Right atrium auricular region (tissue), 2 donors: ENCODE measurements at places on chromosomes 2 and 18. TPM values are rescaled to one million over a fixed set of nuclear protein-coding genes. Genes with fewer than 3 reads are reported as not detected.
A peak's percentile ranks its signal among the peaks of the same experiment; 100 is the strongest.

DNA sequence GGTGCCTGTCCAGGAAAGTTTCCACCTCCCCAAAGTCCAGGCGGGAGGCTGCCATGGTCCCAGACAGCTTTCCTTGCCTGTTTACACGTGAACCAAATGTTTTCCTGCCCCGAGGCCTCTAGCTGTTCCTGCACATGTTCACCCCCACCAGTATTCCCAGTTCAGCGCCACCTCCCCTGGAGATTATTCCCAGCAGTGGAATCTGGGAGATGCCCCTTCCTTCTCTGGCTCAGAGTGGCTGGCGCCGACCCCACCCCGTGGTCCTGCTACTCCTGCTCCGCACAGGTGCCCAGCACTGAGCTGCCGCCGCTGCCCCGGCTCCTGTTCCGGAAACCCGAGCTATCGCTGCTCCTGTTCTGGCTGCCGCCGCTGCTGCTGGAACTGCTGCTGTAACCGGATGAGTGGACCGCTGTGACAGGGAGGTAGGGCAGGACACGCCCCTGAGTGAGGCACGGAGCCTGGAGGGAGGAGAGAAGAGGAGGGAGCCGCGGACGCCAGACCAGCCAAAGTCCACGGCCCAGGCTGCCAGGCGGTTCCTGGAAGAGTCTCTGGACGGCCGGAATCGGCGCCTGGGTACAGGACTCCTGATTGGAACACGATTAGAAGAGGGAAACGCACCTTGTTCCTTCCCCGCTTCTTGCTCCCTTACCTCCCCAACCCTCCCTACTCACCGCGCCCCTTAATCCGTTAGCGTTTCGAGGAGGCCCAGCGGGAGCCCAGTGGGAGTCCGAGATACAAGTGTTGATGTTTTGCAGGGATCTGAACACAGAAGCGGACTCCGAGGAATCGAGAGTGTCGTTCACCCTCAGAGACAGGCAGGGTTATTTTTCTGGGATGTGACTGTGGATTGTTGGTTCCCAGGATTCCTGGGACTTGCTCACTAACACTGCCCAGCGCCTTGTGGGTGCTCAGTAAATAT, at the start of gene PDE11A:
Gene PDE11A, minus strand, starts transcription at position 395 of the 919 bp plus-strand sequence. Its CDS starts 340 bp downstream, at position 55.
- H3K27ac ChIP-seq: no peak within 1 kb of the TSS
- no peaks in the 10 kb centered on the region for H3K27me3 ChIP-seq
- no peaks in the 10 kb centered on the region for H3K36me3 ChIP-seq
- H3K4me1 ChIP-seq: peaks cover 13% of the 10 kb centered on the region
- peak within 1 kb of the TSS; percentile 48 for H3K4me3 ChIP-seq
- peak; percentile 72 for DNase-seq

- no peak overlapping the region for H3K27ac ChIP-seq
- H3K4me3 ChIP-seq: no peak overlapping the region
- no peaks in the 10 kb centered on the region for H3K36me3 ChIP-seq
- no peak for DNase-seq
These were observed 81.1 kb upstream of the CD302 start for GRCh38 chr2:159879051-159879604.

DNA sequence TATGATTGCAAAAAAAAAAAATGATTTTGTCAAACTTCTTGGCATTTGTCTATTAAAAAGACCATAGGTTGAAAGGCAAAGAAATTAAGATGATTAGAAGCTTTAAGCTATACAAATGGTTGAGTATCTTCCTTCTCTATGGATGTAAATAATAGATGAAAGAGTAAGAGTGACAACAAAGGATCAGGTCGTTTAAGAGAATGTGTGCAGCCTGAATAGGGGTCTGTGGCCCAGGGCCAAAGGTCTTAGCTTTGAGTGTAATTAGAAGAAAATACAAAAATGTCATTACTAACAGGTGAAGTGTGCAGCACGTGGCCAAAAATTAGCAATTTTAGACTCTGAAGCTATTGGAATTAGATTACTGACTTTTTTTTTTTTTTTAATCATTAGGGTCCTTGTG, 122.4 kb downstream of the GREB1L start:
- no peaks in the 10 kb centered on the region for H3K36me3 ChIP-seq
- H3K27me3 ChIP-seq: no peaks in the 10 kb centered on the region
- H3K27ac ChIP-seq: no peak overlapping the region
- H3K4me1 ChIP-seq: no peaks in the 10 kb centered on the region

DNA sequence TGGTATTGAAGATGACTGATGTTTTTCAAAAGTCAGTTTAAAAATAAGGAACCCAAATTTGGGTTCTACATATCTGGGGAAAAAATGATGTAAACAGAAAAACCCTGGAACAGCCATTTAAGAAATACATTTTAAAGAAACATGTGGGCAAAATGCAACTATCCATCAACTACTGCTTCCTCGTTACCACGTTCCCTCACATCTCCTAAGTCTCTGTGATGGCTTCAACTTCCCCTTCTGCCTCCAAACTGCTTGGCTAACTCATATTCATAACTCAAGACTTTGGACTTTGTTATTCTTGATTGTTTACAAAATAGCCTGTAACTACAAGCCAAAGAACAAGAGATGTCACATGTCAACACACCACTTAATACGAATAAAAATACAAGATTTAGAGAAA, 116.3 kb downstream of the DYM start:
- DNase-seq: no peak
- H3K27ac ChIP-seq: no peak overlapping the region
- no peaks in the 10 kb centered on the region for H3K4me1 ChIP-seq
- no peak overlapping the region for H3K4me3 ChIP-seq
- H3K27me3 ChIP-seq: no peaks in the 10 kb centered on the region

- H3K4me3 ChIP-seq: no peak overlapping the region
- no peaks in the 10 kb centered on the region for H3K27me3 ChIP-seq
- no peak for DNase-seq
- no peak overlapping the region for H3K27ac ChIP-seq
- H3K36me3 ChIP-seq: no peaks in the 10 kb centered on the region
- no peaks in the 10 kb centered on the region for H3K4me1 ChIP-seq
These were observed 26.8 kb upstream of the DCC start for GRCh38 chr18:52313213-52313612.

MYL1 gene
- total RNA-seq: not detected

DHX57 gene
- total RNA-seq: 7.2 TPM

DNA sequence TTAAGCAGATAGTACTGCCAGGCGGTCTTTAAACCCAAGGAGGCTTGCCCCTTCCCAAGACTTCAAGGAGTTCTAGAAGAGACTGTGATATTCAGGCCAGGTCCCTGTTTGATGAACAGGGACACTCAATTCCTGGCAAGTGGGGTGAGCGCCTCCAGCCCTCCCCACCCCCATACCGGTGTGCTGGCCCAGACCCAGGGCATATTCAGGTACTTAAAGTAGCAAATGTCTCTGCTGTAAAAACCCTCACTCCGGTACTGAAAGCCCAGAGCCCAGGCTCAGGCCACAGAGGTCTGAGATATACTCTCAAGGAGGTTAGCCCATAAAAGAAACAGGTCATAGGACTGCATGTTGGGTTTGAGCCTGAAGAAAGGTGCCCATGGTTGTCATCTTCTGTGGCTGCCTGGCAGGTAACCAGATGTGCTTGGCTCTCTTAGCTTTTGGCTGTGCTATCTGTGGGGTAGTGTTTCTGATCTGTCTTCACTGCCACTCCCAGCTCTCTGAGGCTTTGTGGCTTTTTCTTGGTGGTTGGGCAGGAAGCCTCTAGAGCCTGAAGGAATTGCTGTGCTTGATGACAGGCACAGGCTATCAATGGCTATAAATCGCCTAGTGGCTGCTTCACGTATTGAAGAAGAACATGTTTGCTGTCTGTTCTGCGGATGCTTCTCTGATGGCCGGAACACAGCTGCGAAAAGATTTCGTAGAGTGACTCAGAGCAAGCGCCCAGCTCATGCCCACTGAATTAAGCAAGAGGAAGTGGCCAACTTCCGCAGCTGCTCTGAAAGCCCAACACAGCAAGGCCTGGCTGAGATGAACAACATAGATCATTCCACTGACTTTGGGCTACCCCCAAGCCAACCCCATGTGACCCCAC, 63.3 kb upstream of the ALPP start:
- H3K4me3 ChIP-seq: no peak overlapping the region
- H3K36me3 ChIP-seq: no peaks in the 10 kb centered on the region
- DNase-seq: peak; percentile 74
- H3K27ac ChIP-seq: no peak overlapping the region
- no peaks in the 10 kb centered on the region for H3K27me3 ChIP-seq
- no peaks in the 10 kb centered on the region for H3K4me1 ChIP-seq

GRCh38 chr2:172340394-172340793, 87.0 kb upstream of the ITGA6 start:
- no peaks in the 10 kb centered on the region for H3K27me3 ChIP-seq
- H3K4me3 ChIP-seq: no peak overlapping the region
- H3K4me1 ChIP-seq: no peaks in the 10 kb centered on the region
- H3K36me3 ChIP-seq: no peaks in the 10 kb centered on the region
- DNase-seq: no peak
- peak overlapping the region; percentile 4 for H3K27ac ChIP-seq

GRCh38 chr2:159144776-159145614, 141.5 kb downstream of the WDSUB1 start:
- no peaks in the 10 kb centered on the region for H3K36me3 ChIP-seq
- DNase-seq: no peak
- no peaks in the 10 kb centered on the region for H3K4me1 ChIP-seq
- H3K27ac ChIP-seq: no peak overlapping the region

CYP27C1 gene
- 0.24 TPM for total RNA-seq

ANKAR gene
- 5.1 TPM for total RNA-seq

DSG4 gene
- total RNA-seq: not detected

ALK gene
- 0.16 TPM for total RNA-seq

DNA sequence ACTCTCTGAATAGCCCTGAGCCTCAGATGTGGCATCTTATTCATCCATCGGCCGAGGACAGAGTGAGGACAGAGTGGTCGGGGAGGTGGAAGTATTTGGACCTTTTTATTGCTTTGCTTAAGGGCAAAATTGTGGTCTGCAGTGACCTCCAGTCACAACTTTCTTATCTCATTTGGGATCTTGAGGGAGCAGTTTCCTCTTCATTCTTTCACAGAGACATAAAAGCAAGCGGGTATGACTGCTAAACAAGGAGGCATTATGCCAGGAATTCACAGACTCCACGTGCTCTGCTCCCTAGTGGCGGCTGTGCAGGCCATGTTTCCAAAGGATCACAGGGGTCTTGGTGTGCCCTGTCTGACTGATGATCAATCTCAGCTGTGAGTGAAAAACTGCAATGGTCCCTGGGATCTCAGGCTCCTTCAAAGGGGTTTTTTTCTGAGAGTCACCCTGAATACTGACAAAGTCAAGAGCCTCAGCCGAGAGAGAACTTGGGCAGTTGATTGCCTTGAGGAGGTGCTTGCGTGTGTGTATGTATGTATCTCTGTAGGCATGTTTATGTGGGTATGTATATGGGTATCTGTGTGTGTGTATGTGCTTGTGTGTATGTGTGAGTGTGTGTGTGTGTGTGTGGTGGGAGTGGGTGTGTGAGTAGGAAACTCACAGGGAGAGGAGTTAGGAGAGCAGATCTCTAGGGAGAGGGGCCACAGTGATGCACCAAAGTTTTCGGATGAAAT, 47.7 kb downstream of the RAPGEF4 start:
- no peak for DNase-seq
- no peak overlapping the region for H3K27ac ChIP-seq
- H3K4me3 ChIP-seq: no peak overlapping the region
- H3K27me3 ChIP-seq: no peaks in the 10 kb centered on the region

- H3K36me3 ChIP-seq: no peaks in the 10 kb centered on the region
- no peak within 1 kb of the TSS for H3K27ac ChIP-seq
- H3K4me1 ChIP-seq: peaks cover 20% of the 10 kb centered on the region
- peaks cover 24% of the 10 kb centered on the region for H3K27me3 ChIP-seq
- DNase-seq: no peak
These were observed at the start of gene ATP6V1C2 for GRCh38 chr2:10721396-10722251. TSS of gene ATP6V1C2 (plus strand) at chr2:10721630. CDS start at chr2:10722850, 1,220 bp downstream.

GRCh38 chr2:67323209-67323991, 73.7 kb upstream of the ETAA1 start:
- H3K27ac ChIP-seq: no peak overlapping the region
- no peak overlapping the region for H3K4me3 ChIP-seq
- H3K36me3 ChIP-seq: no peaks in the 10 kb centered on the region
- H3K4me1 ChIP-seq: peaks cover 6% of the 10 kb centered on the region
- H3K27me3 ChIP-seq: no peaks in the 10 kb centered on the region
- DNase-seq: no peak

GLI2 gene
- total RNA-seq: 3.5 TPM

DNA sequence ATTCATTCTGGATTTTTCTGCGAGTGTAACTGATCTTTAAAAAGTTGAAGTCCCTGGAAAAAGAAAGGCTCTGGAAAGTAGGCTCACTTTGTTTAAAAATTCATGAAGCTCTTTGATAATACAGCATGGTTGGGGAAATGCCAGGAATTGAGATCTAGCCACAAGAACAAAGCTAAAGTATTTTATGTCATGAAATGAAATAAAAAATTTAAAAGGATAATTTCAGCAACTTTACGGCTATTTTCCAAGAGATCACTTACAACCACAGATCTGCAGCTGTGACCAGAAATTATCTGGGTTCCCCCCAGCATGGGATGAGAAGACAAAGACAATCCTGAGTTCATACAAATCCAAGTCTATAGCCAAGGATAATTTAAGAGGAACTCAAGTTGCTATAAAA, 25.3 kb upstream of the RFX8 start:
- H3K4me3 ChIP-seq: no peak overlapping the region
- H3K27me3 ChIP-seq: no peaks in the 10 kb centered on the region
- no peaks in the 10 kb centered on the region for H3K36me3 ChIP-seq
- H3K4me1 ChIP-seq: no peaks in the 10 kb centered on the region

DNA sequence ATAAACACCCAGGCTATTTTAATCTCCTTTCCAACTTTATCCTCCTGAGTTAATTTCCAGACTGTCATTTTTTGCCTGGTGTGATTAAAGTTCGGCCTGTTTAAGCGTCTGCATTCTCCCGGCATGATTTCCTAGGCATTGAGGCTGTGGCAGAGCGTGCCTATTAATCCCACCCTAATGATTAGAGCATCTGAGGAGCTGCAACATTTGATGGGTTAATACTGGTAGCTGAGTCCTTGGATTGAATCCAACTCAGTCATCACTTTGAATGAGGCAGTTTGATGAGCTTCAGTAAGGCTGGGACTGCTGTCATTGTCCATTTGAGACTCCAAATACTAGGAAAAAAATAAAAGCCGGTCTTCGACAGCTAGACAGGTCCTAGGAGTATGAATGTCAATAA, 882.5 kb downstream of the SLC4A3 start:
- no peaks in the 10 kb centered on the region for H3K36me3 ChIP-seq
- no peak overlapping the region for H3K27ac ChIP-seq
- H3K4me1 ChIP-seq: peaks cover 11% of the 10 kb centered on the region
- no peak overlapping the region for H3K4me3 ChIP-seq
- no peak for DNase-seq

GRCh38 chr2:112805542-112805941, 21.2 kb upstream of the IL1A start:
- no peak overlapping the region for H3K4me3 ChIP-seq
- H3K36me3 ChIP-seq: no peaks in the 10 kb centered on the region
- H3K27ac ChIP-seq: no peak overlapping the region
- H3K27me3 ChIP-seq: no peaks in the 10 kb centered on the region
- no peaks in the 10 kb centered on the region for H3K4me1 ChIP-seq
